ENCODE measurements at places on chromosomes 6 and 20.

- no peak for DNase-seq
Observed at GRCh38 chr6:5351552-5352210, 90.4 kb downstream of the FARS2 start.

GRCh38 chr20:32585586-32586127 lies 524 bp upstream of the NOL4L start:
- no peak for DNase-seq

DNA sequence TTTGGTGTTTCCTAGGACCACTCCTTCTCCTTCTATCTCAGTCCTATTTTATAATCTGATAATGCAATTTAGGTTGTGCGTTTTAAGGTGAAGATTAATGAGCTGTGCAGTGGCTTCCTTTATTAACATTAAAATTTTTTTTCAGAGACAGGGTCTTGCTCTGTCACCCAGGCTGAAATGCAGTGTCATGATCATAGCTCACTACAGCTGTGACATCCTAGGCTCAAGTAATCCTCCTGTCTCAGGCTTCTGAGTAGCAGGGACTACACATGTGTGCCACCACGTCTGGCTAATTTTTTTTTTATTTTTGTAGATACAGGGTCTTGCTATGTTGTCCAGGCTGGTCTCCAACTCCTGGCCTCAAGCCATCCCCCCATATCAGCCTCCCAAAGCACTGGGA lies 53.0 kb upstream of the DSP start:
- no peak for DNase-seq

GRCh38 chr20:59780494-59781185 lies 152.8 kb downstream of the SYCP2 start:
- DNase-seq: no peak

DNA sequence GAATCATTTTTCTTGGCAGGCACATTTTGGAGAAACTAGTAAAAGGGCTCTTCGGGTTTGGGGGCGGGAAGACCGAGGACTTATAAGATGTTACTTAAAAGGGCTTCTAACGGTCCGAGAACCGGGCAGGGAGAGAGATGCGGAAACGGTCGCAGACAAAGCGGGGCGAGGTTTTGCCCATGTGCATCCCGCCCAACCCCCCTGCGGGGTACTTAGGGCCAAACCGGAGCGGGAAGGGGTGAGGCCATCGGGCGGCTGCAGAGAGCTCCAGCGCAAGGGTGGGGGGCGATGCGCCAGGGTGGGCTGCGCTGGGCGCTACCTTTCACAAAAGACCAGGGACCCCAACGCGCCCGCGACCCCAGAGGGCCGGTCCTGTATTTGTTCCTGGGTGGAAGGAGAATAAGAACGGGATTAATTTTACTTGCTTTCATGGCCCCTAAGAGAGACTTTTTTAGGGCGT lies 616 bp downstream of the TUBB start:
- DNase-seq: no peak

GRCh38 chr6:79993012-79993910 lies 11.2 kb upstream of the TTK start:
- DNase-seq: no peak

Data from thoracic aorta (tissue), 2 donors.